Osteocyte (in vitro differentiated cells): ENCODE measurements at places on chromosomes 2 and 18. TPM values are rescaled to one million over a fixed set of nuclear protein-coding genes. Genes with fewer than 3 reads are reported as not detected.

GPR155 gene
- 5.2 and 6.2 TPM in 2 replicates for total RNA-seq

C2orf80 gene
- total RNA-seq, result not detected in 2 replicates

CPO gene
- total RNA-seq, result not detected in 2 replicates

XDH gene
- 0.78 and 0.99 TPM in 2 replicates for total RNA-seq

GREB1L gene
- 0.60 and 0.70 TPM in 2 replicates for total RNA-seq

- DNase-seq, result peak; percentile 57
- no peak overlapping the region for H3K27ac ChIP-seq
- no peak overlapping the region for H3K4me3 ChIP-seq
- no peaks in the 10 kb centered on the region for H3K36me3 ChIP-seq
Measured at GRCh38 chr2:95272299-95272751, 1.9 kb upstream of the PROM2 start.

TEX44 gene
- not detected in 2 replicates for total RNA-seq

DNA sequence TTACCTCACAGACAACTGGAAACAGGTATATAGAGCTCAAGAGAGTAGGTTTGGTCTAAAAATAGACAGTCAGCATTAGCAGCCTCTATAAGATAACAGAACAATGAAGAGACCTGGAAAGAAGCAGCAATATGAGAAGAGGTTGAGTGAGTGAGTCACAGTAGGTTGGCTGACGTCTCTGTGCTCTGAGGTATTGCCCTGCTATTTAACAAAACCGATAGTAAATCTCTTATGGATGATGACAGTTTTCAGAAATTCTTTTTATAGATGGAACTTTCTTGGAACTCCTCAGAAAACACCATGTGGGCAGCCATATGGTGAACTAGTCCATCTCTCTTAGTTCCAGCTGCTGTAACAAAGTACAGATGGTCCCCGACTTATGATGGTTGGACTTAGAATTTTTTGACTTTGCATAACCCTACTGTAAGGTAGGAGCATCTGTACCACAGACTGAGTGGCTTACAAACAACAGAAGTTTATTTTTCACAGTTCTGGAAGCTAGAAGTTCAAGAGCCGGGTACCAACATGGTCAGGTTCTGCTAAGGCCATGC, 123.5 kb downstream of the MBD2 start:
- no peaks in the 10 kb centered on the region for H3K27me3 ChIP-seq
- H3K4me1 ChIP-seq, result peaks cover 1% of the 10 kb centered on the region
- no peak overlapping the region for H3K4me3 ChIP-seq

DNA sequence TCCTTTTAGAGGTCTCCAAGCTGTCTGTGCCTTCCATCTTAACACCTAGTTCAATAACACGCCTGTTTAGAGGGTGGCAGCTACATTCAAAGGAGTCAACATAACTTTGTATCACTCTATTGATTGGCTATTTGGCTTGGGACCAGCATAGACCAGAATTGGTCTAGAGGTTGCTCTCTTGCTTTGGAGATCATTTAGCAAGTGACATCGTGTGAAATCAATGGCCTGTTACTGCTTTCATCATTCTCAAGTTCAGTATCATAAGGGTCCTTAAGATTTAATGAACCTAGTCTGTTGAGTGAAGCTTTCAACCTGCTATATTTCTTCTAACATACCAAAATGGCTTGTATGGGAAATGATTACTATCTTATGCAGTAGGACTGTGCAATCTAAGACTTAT, 768.2 kb downstream of the NRXN1 start:
- no peak overlapping the region for H3K27ac ChIP-seq
- no peaks in the 10 kb centered on the region for H3K4me1 ChIP-seq
- H3K27me3 ChIP-seq, result no peaks in the 10 kb centered on the region
- H3K36me3 ChIP-seq, result no peaks in the 10 kb centered on the region
- H3K4me3 ChIP-seq, result no peak overlapping the region

GRCh38 chr2:85684806-85685205, 9.4 kb upstream of the GNLY start:
- H3K36me3 ChIP-seq, result no peaks in the 10 kb centered on the region
- H3K4me1 ChIP-seq, result peaks cover 10% of the 10 kb centered on the region
- peaks cover 21% of the 10 kb centered on the region for H3K27me3 ChIP-seq
- H3K4me3 ChIP-seq, result no peak overlapping the region
- no peak for DNase-seq
- H3K27ac ChIP-seq, result no peak overlapping the region

DNA sequence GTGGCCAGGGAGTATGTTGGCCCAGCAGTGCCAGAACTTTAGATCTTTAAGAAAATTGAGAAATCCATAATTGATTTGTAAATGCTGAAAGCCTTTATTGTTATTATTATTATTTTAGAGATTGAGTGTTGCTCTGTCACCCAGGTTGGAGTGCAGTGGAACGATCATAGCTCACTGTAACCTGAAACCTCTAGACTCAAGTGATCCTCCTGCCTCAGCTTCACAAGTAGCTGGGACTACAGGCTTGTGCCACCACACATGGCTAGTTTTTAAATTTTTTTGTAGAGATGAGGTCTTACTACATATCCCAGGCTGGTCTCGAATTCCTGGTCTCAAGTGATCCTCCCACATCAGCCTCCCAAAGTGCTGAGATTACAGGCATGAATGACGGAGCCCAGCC, 143.2 kb upstream of the CCDC68 start:
- H3K27ac ChIP-seq, result no peak overlapping the region
- H3K4me1 ChIP-seq, result peaks cover 10% of the 10 kb centered on the region
- no peak for DNase-seq
- H3K4me3 ChIP-seq, result no peak overlapping the region
- H3K36me3 ChIP-seq, result no peaks in the 10 kb centered on the region
- H3K27me3 ChIP-seq, result no peaks in the 10 kb centered on the region

DNA sequence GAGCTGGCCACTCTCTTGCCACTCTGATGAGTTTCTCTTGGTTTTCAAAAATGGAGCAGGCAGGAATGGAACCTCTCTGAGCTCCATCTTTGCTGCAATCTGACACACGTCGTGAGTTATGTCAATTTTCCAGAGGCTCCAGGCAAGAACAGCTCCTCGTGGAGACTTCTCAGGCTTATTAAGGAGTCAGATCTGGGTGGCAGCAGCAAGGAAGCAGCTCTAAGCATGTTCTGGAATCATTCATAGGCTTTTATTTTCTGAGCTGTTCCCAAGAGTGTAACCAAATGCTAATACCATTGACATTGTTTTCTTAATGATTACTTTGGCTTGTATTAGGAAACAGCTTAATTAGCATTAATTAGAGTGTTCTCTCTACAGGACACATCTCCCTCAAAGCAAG, 26.1 kb upstream of the PDIA6 start:
- peaks cover 14% of the 10 kb centered on the region for H3K27me3 ChIP-seq
- no peak overlapping the region for H3K27ac ChIP-seq
- DNase-seq, result no peak

DNA sequence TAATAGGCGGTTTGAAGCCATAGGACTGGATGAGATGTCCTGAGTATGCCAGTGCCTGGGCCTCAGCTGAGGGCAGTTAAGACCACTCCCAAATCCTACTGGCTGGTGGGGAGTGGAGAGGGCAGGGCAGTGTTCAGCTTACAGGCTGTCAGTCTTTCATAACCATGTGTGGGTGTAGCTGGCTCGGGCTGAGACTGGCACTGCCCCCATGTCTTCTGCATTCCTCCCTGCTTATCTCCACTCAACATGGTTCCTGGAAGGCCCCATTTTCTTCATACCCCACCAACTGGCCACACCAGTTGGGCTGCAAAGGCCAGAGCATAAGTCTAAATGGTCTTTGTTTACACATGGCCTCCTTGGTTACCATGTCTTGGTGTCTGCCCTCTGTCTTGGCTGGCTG, 17.2 kb upstream of the IL37 start:
- peaks cover 16% of the 10 kb centered on the region for H3K27me3 ChIP-seq
- H3K36me3 ChIP-seq, result no peaks in the 10 kb centered on the region
- no peak overlapping the region for H3K27ac ChIP-seq
- H3K4me1 ChIP-seq, result no peaks in the 10 kb centered on the region

GRCh38 chr18:9516437-9517064, 41.2 kb downstream of the RALBP1 start:
- peaks cover 4% of the 10 kb centered on the region for H3K36me3 ChIP-seq
- peaks cover 24% of the 10 kb centered on the region for H3K4me1 ChIP-seq
- no peak overlapping the region for H3K27ac ChIP-seq
- no peak for DNase-seq
- H3K4me3 ChIP-seq, result no peak overlapping the region

GRCh38 chr2:198517976-198518375, 713.6 kb downstream of the PLCL1 start:
- DNase-seq, result no peak
- no peaks in the 10 kb centered on the region for H3K27me3 ChIP-seq
- no peaks in the 10 kb centered on the region for H3K36me3 ChIP-seq
- no peak overlapping the region for H3K27ac ChIP-seq

GRCh38 chr2:120670771-120671480, 64.7 kb upstream of the GLI2 start:
- H3K4me1 ChIP-seq, result no peaks in the 10 kb centered on the region
- H3K27ac ChIP-seq, result no peak overlapping the region

DNA sequence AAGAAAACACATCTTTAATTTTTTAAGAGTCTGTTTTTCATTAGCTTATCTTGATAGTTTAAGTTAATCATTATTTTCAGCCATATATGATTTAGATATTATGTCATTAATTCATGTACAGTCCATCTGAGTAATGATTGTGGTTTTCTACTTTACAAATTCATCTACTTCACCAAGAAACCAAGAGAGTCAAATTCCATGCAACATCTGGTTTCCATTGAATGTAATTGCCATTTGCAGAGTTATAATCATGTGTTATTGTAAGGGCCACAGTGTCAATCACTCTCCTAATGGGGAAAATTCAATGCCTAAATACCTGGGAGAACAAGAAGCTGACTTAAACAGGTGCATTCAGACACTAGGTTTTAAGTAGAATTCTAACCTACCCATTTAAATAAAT, 217.2 kb upstream of the OSR1 start:
- DNase-seq, result no peak
- H3K4me3 ChIP-seq, result no peak overlapping the region
- H3K4me1 ChIP-seq, result peaks cover 44% of the 10 kb centered on the region
- no peaks in the 10 kb centered on the region for H3K36me3 ChIP-seq
- no peak overlapping the region for H3K27ac ChIP-seq

- no peak overlapping the region for H3K4me3 ChIP-seq
- H3K4me1 ChIP-seq, result no peaks in the 10 kb centered on the region
- no peaks in the 10 kb centered on the region for H3K36me3 ChIP-seq
- H3K27ac ChIP-seq, result no peak overlapping the region
- no peak for DNase-seq
- H3K27me3 ChIP-seq, result peaks cover 26% of the 10 kb centered on the region
Measured at GRCh38 chr2:178910005-178910404, 102.8 kb upstream of the TTN start.

- no peak overlapping the region for H3K4me3 ChIP-seq
- no peak for DNase-seq
- H3K36me3 ChIP-seq, result no peaks in the 10 kb centered on the region
Measured at GRCh38 chr2:3754795-3755194, 51.4 kb downstream of the DCDC2C start.

DNA sequence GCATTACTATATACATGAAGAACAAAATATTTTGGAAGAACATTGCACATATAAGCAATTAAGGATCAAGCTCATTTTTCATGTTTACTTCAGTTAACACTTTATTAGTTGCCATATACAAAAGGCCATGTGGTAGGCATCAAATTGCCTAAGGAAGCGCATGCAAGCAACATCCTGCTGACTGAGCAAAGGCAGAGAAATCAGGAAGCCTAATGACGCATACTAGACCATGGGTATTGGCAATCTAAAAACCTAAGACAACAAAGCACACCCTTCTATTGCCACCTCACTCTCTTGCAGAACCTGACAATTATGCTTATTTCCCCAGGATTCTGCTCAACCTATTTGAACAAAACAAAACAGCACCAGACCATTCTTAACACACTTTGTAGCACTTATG, 171.9 kb downstream of the STK39 start:
- H3K27me3 ChIP-seq, result no peaks in the 10 kb centered on the region
- H3K27ac ChIP-seq, result no peak overlapping the region
- H3K4me3 ChIP-seq, result no peak overlapping the region
- H3K4me1 ChIP-seq, result peaks cover 7% of the 10 kb centered on the region
- DNase-seq, result no peak
- H3K36me3 ChIP-seq, result peaks cover 38% of the 10 kb centered on the region

GRCh38 chr2:232674491-232674890, 22.6 kb upstream of the GIGYF2 start:
- H3K27ac ChIP-seq, result no peak overlapping the region
- H3K4me1 ChIP-seq, result peaks cover 7% of the 10 kb centered on the region
- H3K36me3 ChIP-seq, result peaks cover 43% of the 10 kb centered on the region
- H3K4me3 ChIP-seq, result no peak overlapping the region
- H3K27me3 ChIP-seq, result no peaks in the 10 kb centered on the region

DNA sequence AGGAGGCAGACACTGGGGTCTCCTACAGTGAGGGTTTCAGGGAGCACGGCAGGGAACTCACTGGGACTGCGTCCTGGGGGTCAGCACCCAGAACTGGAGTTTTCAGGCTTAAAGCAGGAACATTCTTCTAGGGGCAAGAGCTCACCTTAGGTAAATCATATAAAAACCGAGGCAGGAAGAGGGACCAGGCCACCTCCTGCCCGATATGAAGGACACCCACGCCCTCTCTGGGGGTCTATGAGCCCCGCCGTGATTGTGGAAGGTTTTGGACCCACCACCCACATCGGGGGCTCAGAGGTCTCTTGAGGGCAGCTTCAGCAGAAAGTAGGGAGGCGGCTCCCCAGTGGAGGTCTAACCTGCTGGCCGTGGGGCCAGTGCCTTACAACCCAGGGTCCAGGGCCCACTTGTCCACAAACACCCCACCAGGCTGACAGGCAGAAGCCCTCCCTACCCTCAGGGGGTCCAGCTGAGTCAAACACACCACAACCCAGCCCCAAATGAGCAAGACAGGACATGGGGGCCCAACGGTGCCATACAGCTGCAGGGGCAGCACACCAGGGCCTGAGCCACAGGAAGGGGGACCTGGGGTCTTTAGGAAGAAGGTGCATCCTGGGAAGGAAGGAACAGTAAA, 25.3 kb downstream of the CROCC2 start:
- peaks cover 3% of the 10 kb centered on the region for H3K36me3 ChIP-seq
- H3K27me3 ChIP-seq, result peaks cover 22% of the 10 kb centered on the region
- no peak overlapping the region for H3K27ac ChIP-seq
- DNase-seq, result peak; percentile 74

UPP2 gene
- total RNA-seq, result not detected in 2 replicates

- H3K27ac ChIP-seq, result no peak overlapping the region
- DNase-seq, result peak; percentile 83
- no peaks in the 10 kb centered on the region for H3K4me1 ChIP-seq
- no peaks in the 10 kb centered on the region for H3K36me3 ChIP-seq
- no peak overlapping the region for H3K4me3 ChIP-seq
- no peaks in the 10 kb centered on the region for H3K27me3 ChIP-seq
Measured at GRCh38 chr2:238101891-238102841, 2.0 kb downstream of the ESPNL start.

GRCh38 chr2:157466764-157467163, 22.9 kb upstream of the CYTIP start:
- no peaks in the 10 kb centered on the region for H3K27me3 ChIP-seq
- no peak overlapping the region for H3K27ac ChIP-seq
- H3K4me1 ChIP-seq, result peaks cover 20% of the 10 kb centered on the region
- no peak overlapping the region for H3K4me3 ChIP-seq
- no peak for DNase-seq

DNA sequence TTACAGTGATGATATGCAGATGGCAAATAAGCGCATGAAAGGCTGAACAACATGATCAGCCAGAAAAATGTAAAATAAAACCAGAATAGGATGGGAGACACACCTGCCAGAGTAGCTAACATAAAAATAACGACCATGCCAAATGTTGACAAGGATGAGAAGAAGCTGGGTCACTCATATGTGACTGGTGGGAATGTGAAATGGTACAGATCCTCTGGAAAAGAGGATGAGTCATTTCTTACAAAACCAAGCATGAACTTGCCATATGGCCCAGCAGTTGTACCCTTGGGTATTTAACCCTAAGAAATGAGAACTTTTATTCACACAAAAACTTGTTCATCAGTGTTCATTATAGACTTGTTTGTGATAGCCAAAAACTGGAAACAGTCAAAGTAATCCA, 143.8 kb downstream of the SH3BP4 start:
- no peaks in the 10 kb centered on the region for H3K27me3 ChIP-seq
- no peak overlapping the region for H3K4me3 ChIP-seq
- peak; percentile 5 for DNase-seq
- H3K36me3 ChIP-seq, result peaks cover 1% of the 10 kb centered on the region
- no peak overlapping the region for H3K27ac ChIP-seq

NDUFB3 gene
- 69.1 and 74.1 TPM in 2 replicates for total RNA-seq
